Stimulated activated CD8-positive, alpha-beta memory T cell treated with anti-CD3 and anti-CD28 coated beads, Interleukin-15, amount 100 ng/mL, for 24 hours (primary cell): ENCODE measurements at places on chromosomes 2 and 18.

DNA sequence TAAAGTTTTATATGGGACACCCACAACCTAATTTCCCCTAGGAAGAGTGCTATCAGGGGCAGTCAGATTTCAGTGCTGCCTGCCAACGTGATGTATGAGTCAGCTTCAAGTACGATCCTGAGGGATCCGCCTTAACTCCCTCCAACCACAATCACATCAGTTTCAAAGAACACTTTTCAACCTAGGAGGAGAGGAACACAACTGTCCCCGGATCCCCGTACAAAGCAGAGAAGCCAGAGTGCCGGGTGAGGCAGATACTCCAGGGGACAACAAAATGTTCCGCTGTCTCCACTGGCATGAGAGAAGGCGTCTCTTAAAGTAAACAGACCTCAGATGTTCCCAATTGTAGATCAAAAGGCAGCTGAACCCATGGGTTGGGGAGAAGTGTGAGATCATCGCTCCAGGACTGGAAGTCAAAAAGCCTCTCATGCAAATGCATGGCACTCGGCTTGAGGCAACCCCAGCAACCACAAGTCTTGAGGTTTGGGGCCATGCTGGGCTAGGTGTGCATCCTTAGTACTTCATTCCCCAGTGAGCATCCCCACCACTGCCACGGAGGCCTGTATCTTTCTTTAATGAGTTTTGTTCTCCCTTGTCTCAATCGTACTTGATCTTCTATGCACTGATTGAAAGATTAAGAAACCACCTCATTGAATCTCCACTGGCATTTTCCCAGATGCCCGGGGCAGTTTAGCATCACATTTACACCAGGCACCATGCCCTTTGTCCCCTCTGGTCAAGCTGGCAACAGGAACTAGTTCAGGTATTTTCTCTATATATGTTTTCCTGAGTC lies 91.0 kb upstream of the CCBE1 start:
- DNase-seq = no peak

GRCh38 chr2:9937968-9938367 lies 13.5 kb upstream of the GRHL1 start:
- no peak for DNase-seq

- no peak for DNase-seq
These were observed 93.7 kb upstream of the DNMT3A start for GRCh38 chr2:25435421-25435820.

DNA sequence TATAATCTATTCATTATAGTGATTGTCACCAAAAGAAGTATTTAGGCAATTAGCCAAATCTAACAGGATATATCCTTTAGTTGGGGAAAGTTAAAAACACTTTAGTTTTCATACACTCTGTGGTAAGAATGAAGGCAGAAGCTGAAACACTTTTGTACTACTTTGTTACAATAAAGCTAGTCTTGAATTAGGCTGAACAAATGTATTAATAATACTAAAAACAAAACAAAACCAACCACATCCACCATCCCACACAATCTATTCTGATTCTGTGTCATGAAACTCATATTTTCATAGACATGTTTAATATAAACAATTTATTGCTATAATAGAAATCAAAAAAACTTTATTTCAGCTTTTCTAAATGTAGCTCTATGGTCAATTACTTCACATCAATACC lies 508.8 kb downstream of the ZEB2 start:
- no peak for DNase-seq

GRCh38 chr18:76315722-76316230 lies 179.3 kb downstream of the ZNF516 start:
- DNase-seq = no peak

DNA sequence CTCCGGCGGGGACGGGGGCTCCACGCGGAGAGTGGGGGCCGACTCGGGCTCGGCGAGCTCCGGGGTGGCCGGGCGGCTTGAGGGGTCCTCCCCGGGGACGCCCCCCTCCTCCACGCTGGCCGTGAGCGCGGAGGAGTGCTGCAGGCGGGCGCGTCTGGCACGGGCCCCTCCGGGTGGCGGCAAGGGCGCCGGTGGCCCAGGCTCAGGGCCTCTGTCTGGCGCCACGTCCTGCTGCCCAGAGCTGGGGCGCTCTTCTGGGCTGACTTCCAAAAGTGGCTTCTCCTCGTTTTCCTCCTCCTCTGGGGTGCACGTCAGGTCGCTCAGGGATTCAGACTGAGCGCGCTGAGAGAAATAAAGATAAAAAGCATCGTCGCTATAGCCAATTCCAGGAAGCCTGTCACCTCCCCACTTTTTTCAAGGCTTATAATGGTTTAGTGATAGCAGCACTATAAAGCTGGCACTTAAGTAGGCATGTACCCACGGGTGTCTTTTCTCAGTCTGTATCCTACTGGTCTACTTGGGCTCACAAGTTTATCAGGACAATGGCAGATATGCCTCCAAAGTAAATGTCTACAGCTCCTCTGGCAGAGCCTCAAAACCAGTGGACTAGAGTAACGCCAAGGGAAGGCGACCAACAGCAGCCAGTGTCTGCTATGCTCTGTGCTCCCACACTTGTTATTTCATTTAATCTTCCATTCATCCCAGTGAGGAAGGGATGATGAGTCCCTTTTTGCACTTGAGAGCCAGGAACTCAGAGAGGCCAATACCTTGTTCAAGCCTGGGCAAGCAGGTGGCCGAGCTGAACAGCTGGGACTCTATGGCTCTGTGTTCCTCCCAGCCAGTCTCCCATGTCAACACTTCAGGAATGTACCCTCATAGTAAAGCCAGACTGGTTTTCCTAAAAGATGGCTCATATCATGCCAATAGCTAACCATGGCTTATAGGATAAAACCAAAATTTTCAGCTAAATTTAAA lies 92.6 kb upstream of the MGAT4A start:
- DNase-seq = no peak

- DNase-seq = no peak
These were observed 28.9 kb downstream of the RPL31 start for GRCh38 chr2:101030866-101031554.

DNA sequence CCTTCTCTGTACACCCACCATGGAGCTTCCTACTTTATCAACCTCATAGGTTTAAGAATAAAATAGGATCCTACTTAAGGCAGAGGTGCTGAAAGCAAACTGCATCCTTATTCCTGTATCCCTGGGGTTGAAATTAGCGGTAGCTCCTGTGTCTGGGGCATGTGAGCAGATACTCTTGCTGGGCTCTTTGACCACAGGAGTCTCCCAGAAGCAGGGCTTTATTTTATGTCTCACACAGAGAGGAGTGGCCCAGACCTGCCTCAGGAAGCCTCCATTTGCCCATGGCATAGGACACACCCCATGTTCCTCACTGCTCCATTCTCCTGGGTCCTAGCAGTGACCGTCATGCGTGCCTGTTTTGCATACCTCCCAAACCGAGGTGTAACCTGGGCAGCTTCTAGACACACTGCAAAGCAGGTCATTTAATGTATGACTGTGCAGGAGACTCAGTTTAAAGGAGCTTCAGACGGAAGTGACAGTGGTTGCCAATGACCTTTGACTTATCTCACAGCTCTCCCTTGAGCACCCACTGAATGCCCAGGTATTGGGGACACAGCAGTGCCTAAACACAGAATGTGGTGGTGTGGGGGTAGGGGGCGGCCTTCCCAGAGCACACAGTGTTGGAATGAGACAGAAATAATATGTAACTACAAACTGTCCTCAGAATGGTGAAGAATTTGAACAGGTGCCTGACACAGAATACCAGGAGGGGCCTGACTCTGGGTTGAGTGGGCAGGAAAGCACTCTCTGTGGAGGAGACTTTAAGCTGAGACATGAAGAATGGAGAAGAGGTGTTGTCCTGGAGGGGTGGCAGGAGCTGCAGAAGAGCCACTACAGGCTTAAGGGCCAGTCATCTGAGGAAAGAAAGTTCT lies 3.7 kb downstream of the TMEM37 start:
- no peak for DNase-seq

DNA sequence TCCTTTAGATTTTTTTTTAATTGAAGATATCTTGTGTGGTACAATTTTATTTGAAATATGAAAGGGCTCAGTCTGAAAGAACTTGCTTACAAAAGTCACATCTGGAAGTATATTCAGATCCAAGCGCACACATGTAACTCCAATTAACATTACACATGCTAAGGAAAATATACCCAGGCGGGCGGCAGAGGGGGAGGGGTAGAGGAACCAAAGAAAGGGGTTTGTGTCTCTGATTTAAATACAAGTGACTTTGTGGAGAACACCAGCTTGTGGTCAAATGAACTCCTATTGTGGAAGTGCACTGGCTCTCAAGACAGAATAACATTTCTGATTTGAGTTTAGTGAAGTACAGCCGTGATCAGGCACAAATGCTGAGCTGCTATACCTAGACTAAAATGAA lies 280.2 kb upstream of the SOX11 start:
- no peak for DNase-seq

- DNase-seq = no peak
These were observed 57.6 kb downstream of the KCNG2 start for GRCh38 chr18:79855147-79855933.

- DNase-seq = no peak
These were observed 28.6 kb downstream of the TTC21B start for GRCh38 chr2:165924946-165925345.

- no peak for DNase-seq
These were observed 79.3 kb downstream of the NRXN1 start for GRCh38 chr2:50952596-50952995.

GRCh38 chr2:108829578-108830310 lies 43.2 kb downstream of the CCDC138 start:
- DNase-seq = no peak

- no peak for DNase-seq
These were observed 834 bp upstream of the BUB1 start for GRCh38 chr2:110678457-110679336.

- no peak for DNase-seq
These were observed 45.3 kb upstream of the ROCK2 start for GRCh38 chr2:11389551-11390398.

- DNase-seq = peak; percentile 72
These were observed at the start of gene INPP4A for GRCh38 chr2:98444436-98445176. TSS of gene INPP4A (plus strand) at chr2:98444858. CDS start at chr2:98520049, 75,191 bp downstream.

GRCh38 chr2:232539298-232540231 lies at the start of gene CHRNG:
TSS of gene CHRNG (plus strand) at chr2:232539692. CDS start at chr2:232539748, 56 bp downstream.
- no peak for DNase-seq

GRCh38 chr2:213150315-213151097 lies 906 bp downstream of the IKZF2 start:
- no peak for DNase-seq

GRCh38 chr2:16006537-16007166 lies 66.3 kb downstream of the MYCN start:
- DNase-seq = no peak

- DNase-seq = no peak
These were observed 26.8 kb downstream of the MSH2 start for GRCh38 chr2:47429795-47430194.

DNA sequence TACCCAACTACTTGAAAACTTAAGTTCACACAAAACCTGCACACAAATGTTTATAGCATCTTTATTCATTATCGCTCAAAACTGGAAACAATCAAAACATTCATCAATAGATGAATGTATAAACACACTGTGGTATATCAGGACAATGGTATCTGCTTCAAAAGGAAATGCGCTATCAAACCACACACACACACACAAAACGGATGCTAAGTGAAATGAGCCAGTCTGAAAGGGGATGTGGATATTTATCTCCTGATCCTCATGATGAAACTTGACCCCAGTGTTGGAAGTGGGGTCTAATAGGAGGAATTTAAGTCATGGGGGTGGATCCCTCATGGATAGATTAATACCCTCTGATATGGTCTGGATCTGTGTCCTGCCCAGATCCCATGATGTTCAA lies 22.0 kb downstream of the PDCL3 start:
- no peak for DNase-seq

DNA sequence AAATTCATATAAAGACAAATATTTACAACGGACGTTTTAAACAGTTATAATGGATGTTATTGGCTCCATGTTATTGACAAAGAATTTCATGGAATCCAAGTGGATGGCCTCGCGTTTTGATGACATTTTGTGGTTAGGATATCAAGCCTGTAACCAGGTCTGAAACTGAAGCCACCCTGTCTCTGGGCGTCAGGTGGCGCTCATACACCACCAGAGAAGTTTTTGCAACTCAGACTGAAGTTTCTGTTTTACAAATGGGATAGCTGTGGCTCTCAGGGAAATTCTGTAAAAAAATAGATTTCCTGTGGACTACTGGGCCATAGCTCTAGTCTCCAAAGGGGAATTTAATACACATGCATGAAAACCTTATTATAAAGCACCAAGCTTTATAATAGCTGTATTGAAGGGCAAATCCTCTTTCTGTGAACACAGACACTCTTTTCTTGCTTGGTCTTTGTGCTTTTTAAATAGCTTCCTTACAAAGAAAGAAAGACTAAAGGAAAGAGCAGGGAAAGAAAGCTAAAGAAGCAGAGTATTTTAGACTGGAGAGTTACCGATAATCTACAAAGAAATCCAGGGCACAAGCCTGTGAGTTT lies 86.7 kb downstream of the C18orf54 start:
- no peak for DNase-seq

DNA sequence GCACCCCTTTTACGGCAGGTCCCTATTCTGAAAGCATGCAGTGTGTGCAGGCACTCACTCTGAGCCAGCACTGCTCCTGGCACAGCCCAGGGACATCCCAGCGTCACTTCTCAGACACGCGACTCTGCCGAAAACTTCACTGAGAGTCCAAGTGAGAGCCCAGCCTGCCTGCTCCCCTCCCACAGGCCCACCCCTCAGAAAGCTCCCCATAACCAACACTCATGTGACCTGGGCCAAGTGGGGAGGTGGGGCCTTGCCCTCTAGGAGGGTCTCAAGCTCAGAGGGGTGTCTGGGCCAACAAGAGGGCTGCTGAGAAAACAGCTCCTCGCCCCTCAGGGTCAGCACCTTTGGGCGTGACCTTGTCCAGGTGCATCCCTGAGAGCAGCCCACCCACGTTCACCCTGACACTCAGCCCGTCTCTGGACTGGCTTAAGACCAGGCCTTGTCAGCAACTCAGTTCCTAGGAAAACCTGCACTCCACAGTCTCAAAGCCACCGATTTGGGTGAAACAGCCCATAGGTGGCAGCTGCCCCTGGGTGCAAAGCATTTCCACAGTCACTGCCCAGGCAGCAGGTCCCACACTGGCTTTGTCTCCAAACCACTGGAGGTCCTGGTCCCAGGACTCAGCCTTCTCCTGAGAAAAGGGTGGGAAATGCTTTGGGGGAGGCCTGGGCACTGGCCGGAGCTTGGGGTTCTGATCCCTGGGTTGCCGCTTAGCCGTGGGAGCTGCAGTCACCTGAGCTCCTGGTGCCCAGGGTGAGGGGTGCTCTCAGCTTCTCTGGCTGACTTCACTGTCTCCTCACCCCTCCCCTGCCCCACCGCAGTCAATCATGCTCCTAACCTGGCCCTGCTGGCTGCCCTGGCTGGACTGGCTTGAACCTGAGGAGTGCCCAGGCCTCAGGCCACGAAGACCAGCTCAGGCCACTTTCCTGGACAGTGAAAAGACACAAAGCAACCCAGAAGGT lies 209.6 kb downstream of the HDAC4 start:
- no peak for DNase-seq

DNA sequence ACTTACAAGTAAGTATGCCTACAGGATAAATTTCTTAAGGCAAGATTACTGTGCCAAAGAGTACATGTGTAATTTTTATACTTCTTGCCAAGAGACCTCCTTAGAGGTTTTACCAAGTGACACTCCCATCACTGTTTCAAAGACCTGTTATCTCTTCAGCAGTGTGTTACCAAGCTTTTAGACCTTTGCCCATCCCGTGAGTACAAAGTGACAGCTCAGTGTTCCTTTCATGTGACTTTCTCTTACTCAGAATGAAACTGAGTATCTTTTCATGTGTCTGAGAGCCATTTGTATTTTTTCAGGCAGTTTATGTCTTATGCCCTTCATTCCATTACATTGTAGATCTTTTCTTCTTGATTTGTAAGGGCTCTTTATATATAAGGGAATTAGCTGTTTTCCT lies 287.5 kb upstream of the SALL3 start:
- no peak for DNase-seq

- DNase-seq = no peak
These were observed 46.4 kb upstream of the CDH20 start for GRCh38 chr18:61286867-61287266.
